ENCODE measurements at places on chromosomes 16 and 17.

DNA sequence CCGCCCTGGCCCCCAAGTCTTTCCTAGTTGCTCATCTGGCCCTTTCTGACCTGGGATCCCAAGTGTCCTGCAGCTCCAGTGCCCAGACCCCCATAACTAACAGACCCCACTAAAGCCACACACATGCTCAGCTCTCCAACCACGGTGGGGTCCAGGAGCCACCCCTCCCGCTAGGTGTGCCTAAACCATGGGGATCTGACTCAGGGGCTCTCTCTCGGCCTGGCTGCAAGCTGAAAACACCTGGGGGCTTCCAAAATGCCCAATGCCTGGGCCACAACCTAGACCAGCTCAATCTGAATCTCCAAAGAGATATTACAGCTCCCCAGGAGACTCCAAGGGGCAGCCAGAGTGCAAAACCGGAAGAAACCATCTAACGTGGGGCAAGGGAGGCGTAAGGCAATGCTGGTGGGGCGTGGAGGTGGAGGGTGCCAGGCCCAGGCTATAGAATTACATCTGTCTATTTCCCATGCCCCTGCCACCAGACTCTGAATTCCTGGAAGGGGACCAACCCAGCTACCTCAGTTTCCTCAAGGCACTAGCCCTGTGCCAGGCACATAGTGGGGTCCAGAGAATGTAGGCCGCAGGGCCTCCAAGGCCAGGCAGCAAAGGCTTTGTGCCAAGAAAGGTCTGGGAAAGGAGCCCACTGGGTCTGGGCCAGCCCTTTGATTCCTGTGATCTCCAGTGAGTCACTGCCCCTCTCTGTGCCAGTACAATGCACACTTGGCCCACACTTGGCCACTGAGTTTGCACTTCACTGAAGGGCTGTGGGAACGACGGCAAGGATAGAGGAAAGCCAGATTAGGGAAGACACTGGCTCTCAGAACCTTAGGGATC, 3.3 kb downstream of the CD2BP2 start:
- no peak for DNase-seq

DNA sequence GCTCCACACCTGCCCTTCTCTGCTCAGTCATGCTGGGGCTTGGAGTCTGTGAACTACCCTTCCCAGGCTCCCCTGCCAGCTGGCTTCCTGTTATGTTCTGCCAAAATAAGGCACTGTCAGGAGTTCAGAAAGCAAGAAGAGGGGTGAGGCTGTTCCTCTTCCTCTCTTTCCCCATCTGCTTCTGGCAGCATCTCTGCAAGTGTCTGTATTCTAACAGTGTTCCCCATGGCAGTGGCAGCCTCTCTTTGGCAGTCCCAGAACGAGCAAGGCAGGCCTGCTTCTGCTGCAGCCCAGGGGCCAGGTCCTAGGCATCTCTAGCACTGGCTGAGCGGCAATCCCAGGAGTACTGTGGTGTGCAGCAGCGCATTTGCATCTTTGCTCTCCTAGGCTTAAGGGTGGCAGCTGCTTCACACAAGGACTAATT, 219.1 kb downstream of the STX8 start:
- DNase-seq, result no peak

DNA sequence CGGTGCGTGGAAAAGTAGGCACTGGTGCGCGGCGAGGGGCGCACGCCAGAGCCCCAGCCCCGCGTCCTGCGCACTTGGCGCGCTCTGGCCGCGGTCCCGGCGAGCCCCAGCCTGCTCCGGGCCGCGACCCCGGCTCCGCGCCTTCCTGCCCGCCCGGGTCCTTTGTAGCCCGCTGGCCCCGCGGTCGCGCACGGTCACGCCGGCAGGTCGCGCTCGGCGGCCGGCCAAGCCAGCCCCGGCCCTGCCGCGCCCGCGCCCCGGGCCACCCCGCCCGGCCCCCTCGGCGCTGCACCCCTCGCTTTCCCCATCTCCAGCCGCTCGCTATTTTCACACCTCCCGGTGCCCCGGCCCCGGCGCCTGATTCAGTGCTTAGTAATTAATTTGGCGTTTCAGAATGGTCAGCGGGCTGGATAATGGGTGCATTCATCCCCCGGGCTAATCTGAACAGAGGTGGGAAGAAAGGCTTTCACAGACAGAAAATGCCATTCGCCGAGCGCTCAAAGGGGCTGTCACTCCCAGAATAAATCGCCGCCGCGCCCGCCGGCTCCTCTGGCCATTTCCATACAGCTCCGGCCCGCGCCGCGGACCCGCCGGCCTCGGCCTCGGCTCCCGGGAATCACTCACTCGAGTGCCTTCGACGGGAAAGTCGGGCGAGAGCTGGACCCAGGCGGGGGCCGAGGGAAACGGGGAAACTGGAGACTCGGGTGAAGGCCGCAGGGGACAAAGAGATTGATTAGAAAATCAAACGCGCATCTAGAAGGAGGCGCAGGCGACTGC, 17.8 kb upstream of the NTN1 start:
- no peak for DNase-seq

DNA sequence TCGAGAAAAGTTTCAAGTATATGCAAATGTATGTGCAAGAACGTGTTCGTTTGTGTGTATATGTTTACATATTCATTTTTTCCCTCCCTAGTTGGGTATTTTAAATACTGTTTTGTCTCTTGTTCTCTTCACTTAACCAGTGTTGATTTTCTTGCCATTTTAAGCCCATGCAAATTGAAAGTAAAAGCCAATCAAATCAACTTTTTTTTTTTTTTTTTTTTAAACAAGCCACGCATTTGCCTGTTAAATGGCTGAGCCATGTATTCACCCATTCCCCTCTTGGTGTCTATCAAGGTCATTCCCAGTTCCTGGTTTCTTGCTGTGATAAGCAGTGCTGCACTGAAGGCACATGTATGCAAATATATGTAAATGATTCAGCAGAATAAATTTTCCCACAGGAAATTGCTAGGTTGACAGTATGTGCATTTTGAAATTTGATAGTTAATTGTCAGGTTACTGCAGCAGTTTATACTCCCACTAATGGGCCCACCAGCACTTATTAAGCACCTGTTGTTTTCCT, 12.2 kb downstream of the ABCC1 start:
- no peak for DNase-seq

GRCh38 chr16:26177438-26177837, 485.7 kb downstream of the HS3ST4 start:
- no peak for DNase-seq

GRCh38 chr17:82787081-82787848, 35.4 kb downstream of the TBCD start:
- DNase-seq, result no peak

Measured in stimulated activated CD8-positive, alpha-beta memory T cell treated with anti-CD3 and anti-CD28 coated beads, Interleukin-4, amount 100 ng/mL, for 1 hour (primary cell).